ENCODE measurements at places on chromosomes 6 and 20. TPM values are rescaled to one million over a fixed set of nuclear protein-coding genes. Genes with fewer than 3 reads are reported as not detected.

- no peak for DNase-seq
These were observed 27.8 kb downstream of the OTOR start for GRCh38 chr20:16775961-16776360.

DNA sequence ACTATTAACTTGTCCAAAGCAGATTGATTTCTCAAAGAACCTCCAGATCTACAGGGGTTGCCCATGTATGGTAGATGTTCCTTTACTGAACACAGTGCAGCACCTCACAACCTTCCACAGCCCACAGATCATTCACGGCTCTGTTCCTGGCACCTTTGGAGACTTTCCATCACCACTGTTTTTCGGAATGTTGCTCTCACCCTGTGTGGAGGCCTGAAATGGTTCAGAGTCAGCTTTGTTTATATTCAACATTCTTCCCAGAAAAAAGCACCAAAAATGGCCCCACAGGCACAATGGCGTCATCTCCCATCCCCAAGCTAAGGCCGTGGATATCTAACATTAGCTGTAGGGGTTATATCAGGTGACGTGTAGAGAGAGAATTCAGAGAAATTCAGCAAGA, 74.7 kb downstream of the DHX35 start:
- no peak for DNase-seq

DNA sequence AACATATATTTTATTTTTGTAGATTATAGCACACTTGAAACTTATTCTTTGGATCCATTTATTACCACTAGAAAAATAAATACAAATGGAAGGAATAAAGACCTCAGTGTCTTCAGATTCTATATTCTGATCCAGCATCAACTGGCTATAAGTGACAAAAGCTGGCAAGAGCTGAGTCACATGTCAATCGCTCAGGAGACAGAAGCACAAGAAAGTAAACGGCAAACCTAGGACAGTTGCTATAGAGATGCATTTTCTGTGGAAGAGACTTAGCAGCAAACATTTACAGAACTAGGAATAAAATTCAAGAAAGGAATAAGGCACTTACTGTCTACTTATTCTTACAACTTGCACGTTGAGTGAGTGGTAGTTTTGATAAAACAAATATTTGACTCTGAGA, 230.4 kb downstream of the CLVS2 start:
- peak; percentile 12 for DNase-seq

DNA sequence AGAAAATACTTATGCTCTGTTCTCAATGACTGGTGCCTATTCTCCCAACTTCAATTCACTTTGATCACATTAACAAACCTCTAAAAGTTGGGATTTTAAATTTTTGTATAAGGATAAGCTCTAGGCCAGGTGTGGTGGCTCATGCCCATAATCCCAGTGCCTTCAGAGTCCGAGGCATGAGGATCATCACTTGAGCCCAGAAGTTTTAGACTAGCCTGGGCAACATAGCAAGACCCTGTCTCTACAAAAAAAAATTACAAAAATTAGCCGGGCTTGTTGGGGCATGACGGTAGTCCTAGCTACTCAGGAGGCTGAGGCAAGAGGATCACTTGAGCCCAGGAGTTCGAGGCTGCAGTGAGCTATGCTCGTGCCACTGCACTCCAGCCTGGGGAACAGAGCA, 3.9 kb downstream of the SSR1 start:
- no peak for DNase-seq

DNA sequence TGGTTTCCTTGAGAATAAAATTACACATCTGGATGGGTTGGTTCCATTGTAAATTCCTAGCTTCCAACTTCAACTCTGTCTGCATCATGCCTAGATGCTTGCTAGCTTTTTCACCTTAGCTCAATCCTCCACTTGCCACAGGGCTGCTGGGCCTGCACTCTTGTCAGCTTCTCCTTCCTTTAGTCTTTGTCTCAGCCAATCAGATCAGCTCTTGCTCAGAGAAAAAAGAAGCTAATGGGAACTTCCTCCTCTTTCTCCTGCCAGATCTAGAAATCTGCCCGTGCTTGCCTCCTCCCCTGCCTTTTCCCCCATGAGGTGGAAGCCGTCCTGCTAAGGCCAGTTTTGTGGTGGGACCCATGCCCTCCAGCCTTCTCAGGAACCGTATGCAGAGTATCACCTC, 18.5 kb downstream of the RAE1 start:
- no peak for DNase-seq

- DNase-seq: no peak
These were observed 396.2 kb downstream of the RFPL4B start for GRCh38 chr6:112743323-112743722.

- DNase-seq: no peak
These were observed 42.9 kb upstream of the FAM184A start for GRCh38 chr6:119121367-119121766.

DNA sequence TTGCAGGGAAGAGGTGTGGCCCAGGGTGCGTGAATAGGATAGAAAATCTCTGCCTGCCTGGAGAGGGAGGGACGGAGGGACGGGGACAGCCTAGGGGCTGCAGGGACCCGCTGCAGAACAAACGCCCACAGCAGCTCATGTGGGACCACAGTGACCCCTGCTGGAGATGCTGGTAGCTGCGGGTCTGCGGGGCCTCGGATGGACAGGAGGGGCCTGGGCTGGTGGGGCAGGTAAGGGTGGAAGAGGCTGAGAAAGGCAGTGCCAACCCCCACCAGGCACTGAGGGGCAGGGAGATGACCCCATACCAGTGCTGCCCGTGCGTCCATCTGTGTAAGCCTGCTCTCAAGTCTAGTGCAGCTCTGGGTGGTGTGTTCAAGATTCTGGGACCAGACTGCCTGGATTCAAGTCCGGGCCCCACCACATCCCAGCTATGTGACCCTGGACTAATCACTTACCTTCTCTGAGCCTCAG, 39.4 kb downstream of the KIAA1755 start:
- peak; percentile 58 for DNase-seq

- DNase-seq: no peak
These were observed 26.5 kb upstream of the SH3BGRL2 start for GRCh38 chr6:79604583-79605037.

GRCh38 chr6:127566651-127567050, 10.3 kb upstream of the C6orf58 start:
- no peak for DNase-seq

DNA sequence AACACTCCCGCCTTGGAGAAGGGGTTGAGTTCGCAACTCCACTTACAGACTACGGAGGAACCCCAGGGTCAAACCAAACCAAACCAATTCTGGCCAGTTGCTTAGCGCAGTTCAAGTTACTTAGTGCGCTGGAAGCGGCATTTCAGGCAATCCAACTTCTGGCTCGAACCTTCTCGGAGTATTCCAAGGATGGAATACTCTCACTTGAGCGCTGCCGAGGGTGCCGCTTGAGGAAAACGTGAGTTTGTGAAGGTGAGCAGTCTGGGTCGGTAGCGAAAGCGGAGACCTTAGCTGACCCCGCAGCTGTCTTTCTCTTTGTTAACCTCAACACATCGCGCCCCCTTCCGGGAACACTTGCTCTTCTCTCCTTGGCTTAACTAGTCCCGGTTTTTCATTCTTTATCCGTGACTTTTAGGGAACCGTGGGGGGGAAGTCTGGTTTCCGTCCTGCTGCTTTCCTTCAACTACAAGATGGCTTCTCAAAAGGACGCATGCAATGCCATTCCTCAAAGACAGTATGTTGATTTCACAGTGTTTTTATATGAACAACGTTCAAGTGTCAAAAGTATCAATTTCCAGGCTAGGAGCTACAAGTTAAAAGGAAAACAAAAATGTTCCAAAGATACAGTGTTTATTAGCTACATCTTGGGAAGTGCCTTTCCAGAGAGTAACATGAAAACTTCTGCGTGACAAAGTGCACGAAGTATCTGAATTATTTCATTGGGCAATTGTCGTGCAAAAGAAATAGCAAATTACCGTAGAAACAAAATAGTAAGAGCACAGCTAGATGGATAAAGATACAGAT, 741 bp upstream of the PNISR start:
- peak; percentile 97 for DNase-seq

GRCh38 chr6:69887026-69887425, 20.7 kb downstream of the COL19A1 start:
- no peak for DNase-seq

GRCh38 chr6:141451511-141452353, 681.0 kb upstream of the GJE1 start:
- no peak for DNase-seq

- no peak for DNase-seq
These were observed 31.1 kb downstream of the TFAP2B start for GRCh38 chr6:50849796-50850180.

GRCh38 chr6:166504100-166504499, 82.4 kb downstream of the RAMACL start:
- no peak for DNase-seq

- peak; percentile 58 for DNase-seq
These were observed 115.2 kb upstream of the HMGCLL1 start for GRCh38 chr6:55694148-55694547.

JPH2 gene
- 110 TPM for polyA plus RNA-seq

RPL10A gene
- polyA plus RNA-seq: 2,486 TPM

RAD21L1 gene
- not detected for polyA plus RNA-seq

FOXF2 gene
- 0.28 TPM for polyA plus RNA-seq

ZNF165 gene
- 0.64 TPM for polyA plus RNA-seq

KHDC1L gene
- not detected for polyA plus RNA-seq

All from muscle of leg (tissue), 16 donors.